ENCODE measurements at places on chromosomes 2 and 18. TPM values are rescaled to one million over a fixed set of nuclear protein-coding genes. Genes with fewer than 3 reads are reported as not detected.

INHA gene
- 0.33 TPM for total RNA-seq

ST6GAL2 gene
- total RNA-seq, result 0.83 TPM

PLCD4 gene
- 25.0 TPM for total RNA-seq

GPC1 gene
- 30.7 TPM for total RNA-seq

GREB1 gene
- 1.8 TPM for total RNA-seq

ADAM23 gene
- total RNA-seq, result 2.1 TPM

GALNT13 gene
- total RNA-seq, result 0.82 TPM

CROCC2 gene
- not detected for total RNA-seq

DNER gene
- 9.8 TPM for total RNA-seq

REG3A gene
- not detected for total RNA-seq

PELI1 gene
- total RNA-seq, result 24.3 TPM

LYPD6B gene
- 0.66 TPM for total RNA-seq

IL18R1 gene
- 3.6 TPM for total RNA-seq

LAMA3 gene
- total RNA-seq, result 18.6 TPM

CCDC148 gene
- 0.83 TPM for total RNA-seq

STARD6 gene
- total RNA-seq, result not detected

ARHGAP28 gene
- 9.1 TPM for total RNA-seq

RAD51AP2 gene
- not detected for total RNA-seq

ABCB11 gene
- total RNA-seq, result 0.55 TPM

DNAJB2 gene
- total RNA-seq, result 39.6 TPM

CTIF gene
- 65.9 TPM for total RNA-seq

ALMS1 gene
- 29.3 TPM for total RNA-seq

Data from sigmoid colon (tissue), 7 donors.